Upper lobe of left lung (tissue), 6 donors: ENCODE measurements at places on chromosomes 16 and 17.

DNA sequence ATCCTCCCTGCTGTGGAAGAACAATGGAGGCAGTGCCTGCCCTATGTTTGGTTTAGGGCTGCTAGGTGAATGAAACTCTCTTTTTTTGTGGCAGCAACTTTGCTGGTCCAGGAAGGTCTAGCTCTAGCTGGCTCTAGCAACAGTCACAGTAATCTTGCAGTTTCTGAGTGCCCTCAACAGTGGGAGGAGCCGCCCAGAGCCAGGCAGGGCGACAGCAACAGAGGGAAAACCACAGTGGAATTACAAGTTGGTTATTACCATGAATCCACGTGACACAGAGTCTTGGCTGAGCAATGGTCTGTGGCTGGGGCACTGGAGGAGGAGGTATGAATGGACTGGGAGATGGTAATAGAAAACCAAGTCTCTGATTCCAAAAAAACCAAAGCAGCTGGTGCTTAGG, 10.3 kb downstream of the HSPB9 start:
- DNase-seq, result no peak

- peak; percentile 55 for DNase-seq
Measured at GRCh38 chr17:65074778-65075250, 18.3 kb upstream of the GNA13 start.

DNA sequence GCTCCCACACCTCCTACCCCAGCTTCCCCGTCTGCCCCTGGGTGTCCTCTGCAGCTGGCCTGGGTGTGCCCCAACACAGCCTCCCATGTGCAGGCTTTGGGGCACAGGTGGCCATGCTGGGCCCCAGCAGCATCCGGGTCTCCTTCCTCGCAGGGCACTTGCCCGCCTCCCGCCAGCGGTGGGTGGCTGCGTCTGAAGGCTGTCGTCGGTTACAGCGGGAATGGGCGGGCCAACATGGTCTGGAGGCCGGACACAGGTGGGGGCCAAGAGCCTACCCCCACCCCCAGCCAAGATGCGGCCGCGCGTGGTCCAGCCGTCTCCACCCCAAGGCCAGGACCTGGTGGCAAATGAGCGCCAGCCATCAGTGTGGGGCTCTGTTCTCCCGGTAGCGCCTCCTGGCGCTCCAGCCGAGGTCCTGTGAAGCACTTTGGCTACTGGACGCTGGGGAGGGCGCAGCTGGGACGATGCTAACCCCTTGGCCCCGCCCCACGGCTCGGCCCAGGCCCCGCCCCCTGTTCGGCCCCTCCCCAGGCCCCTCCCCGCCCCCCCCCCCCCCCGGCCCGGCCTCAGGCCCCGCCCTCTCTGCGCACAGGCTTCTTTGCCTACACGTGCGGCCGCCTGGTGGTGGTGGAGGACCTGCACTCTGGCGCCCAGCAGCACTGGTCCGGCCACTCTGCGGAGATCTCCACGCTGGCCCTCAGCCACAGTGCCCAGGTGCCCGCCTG, 7.3 kb upstream of the RHOT2 start:
- DNase-seq, result peak; percentile 96

- peak; percentile 88 for DNase-seq
Measured at GRCh38 chr17:61397086-61397842, 2.4 kb upstream of the TBX2 start.
